ENCODE measurements at places on chromosomes 5 and 9.
A peak's percentile ranks its signal among the peaks of the same experiment; 100 is the strongest.

DNA sequence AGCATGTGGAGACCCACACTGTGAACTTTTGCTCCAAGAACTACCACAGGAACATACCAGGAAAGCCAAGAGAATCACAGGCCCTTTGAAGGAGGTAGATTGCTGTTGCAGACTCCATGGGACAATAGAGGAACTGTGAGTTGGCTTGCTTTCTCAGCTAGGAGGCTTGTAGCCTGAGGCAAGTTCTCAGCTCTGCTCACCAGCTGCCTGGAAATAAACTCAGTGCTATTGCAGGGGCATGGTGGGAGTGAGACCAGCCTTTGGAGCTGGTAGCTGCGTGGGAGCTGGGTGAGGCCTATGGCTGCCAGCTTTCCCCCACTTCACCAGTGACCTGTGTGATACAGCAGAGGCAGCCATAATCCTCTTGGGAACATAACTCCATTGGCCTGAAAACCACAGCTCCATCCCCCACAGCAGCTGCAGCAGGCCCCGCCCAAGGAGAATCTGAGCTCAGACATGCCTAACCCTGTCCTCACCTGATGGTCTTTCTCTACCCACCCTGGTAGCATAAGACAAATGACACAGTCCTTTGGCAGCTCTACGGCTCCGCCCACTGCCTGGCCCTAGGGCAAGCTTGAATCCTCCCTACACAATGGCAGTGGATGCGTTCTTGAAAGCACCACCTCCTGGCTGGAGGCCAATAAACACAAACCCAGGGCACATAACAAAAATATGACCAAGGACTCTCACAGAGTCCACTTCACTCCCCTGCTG lies 389.5 kb downstream of the KIF4B start:
- DNase-seq = no peak

- no peak for DNase-seq
Measured at GRCh38 chr5:56070851-56071465, 76.2 kb upstream of the IL6ST start.

DNA sequence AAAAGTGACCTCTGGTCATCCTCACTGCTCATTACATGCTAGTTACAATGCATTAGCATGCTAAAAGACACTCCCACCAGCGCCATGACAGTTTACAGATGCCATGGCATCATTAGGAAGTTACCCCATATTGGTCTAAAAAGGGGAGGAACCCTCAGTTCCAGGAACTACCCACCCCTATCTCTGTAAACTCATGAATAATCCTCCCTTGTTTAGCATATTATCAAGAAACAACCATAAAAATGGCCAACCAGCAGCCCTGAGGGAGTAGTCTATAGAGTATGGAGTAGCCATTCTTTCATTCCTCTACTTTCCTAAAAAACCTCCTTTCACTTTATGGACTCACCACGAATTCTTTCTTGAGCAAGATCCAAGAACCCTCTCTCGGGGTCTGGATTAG lies 89.4 kb downstream of the ATPSCKMT start:
- no peak for DNase-seq

DNA sequence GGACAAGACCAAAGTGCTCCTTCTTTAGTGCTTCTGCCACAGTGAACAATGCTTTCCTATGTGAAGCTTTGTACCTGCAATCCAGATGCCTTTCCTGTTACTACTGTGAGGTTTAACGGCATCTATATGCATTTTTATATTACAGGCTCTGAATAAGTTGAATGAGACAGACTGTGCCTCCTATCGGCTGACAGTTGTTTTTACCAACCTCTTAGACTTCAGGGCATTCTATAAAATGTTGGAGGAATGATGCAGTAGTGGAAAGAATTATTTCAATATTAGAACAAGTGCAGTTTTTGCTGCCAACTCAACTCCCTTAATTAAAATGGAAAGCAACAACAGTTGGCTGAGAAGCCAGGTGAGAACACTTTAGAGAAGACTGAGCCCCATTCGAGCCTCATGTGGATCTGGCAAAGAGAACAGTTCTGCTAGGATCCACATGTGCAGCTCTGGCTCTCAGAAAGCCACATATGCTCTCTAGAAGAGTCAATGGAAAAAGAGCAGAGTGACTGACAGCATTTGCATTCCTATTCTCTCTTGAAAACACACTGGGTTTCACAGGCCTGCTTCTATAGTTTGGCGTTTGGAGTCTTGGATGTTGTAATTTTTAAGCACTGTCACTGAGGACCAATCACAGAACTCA lies 147.5 kb downstream of the LURAP1L start:
- DNase-seq = no peak

GRCh38 chr5:54159153-54159892 lies 151.1 kb downstream of the ARL15 start:
- peak; percentile 66 for DNase-seq

DNA sequence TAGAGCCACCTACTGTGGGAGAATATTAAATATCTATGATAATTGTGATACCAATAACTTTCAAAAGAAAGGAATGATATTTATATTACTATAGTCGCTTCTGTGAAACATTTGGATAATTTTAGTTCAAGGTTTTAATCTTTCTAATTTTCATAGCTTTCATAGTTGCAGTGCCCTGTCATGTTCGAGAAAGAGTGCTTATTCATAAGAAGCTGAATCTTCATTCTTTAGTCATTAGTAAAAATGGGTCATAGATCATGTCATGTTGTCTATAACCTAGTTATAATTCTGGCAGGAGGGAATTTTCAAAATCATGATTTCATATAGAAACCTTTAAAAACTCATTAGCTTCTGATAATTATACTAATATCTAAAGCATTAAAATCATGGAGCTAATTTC lies 685.6 kb downstream of the CETN3 start:
- DNase-seq = no peak

GRCh38 chr9:133943781-133944745 lies 48.1 kb downstream of the VAV2 start:
- no peak for DNase-seq

DNA sequence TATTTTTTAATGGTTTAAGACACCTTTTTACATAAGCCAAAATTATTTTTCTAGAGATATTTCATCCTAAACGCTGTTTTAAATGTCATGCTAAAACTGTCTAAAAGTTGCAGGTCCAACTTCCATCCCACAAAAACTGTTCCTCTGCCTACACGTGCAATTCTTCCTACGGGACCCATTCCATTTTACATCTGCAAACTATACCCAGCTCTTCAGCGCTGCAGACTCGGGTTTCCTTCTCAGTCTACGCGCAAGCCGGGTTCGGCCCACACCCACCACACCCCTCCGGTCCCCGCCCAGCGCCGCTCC lies 8.7 kb downstream of the RANBP6 start:
- no peak for DNase-seq

GRCh38 chr9:28720746-28721145 lies 1147.5 kb upstream of the C9orf72 start:
- DNase-seq = no peak

- DNase-seq = no peak
Measured at GRCh38 chr9:120716483-120716882, 2.2 kb upstream of the MEGF9 start.

GRCh38 chr5:78806544-78806943 lies 158.0 kb upstream of the LHFPL2 start:
- DNase-seq = peak; percentile 99

DNA sequence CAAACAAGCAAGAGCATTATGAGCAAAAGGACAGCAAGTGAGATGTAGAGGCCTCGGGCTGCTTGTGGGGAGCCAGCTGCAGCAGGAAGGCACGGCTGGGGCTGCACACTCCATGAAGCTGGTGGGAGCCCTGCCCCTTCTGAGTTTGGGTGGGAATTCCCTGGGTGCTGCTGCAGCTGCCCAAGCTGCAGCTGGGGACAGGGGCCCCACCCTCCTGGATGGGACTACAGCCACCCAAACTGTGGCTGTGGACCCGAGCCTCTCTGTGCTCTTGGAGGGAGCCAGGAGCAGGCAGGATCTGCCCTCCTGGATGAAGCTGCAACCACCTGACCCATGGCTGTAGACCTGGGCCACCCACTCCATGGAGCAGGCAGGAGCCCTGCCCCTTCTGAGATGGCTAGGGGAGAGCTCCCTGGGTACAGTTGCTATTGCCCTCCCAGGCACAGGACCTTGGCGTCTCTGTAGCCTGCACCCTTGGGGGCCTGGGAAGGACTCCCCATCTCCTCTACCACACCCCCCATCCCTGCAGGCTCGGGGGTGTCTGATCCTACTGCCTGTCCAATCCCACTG lies 159.1 kb downstream of the ERCC6L2 start:
- no peak for DNase-seq

GRCh38 chr5:15645381-15646160 lies 145.6 kb downstream of the FBXL7 start:
- peak; percentile 63 for DNase-seq

DNA sequence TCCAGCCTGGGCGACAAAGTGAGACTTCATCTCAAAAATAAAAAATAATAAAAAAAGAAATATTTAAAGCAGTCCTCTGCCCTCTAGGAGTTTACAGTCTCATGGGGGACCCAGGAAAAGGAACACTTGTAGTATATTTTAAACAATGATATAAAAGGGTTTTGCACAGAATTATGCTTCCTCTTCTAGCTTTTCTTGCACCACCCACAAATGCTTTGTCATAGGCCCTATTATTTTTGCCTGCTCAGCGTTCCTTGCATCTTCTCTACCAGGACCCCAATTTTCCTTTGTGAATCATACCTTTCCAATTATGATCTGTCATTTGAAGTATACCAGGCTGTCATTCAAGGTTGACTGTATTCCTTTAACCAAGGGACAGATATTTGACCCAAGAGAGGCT lies 164.8 kb upstream of the CDKN2B start:
- DNase-seq = no peak

GRCh38 chr5:6573651-6574101 lies 59.2 kb downstream of the NSUN2 start:
- DNase-seq = no peak

GRCh38 chr5:77452351-77452750 lies 39.8 kb downstream of the WDR41 start:
- no peak for DNase-seq

DNA sequence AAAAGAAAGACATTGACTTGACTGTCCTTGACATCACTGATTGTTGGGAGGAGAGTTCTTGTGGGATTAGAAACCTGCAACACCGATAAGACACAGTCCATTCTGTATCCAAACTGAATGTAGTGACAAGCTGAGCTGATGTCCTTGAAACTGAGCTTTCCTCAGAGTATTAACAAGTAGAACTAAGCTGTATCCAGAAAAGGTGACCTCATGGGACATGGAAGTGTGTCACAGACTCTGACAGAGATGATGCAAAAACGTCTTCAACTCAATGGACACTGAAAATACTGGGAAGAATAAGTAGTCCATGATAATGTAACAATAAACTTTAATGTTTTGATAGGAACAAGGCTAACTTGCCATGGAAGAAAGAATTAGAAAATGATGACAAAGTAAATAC lies 690.1 kb downstream of the CDH18 start:
- DNase-seq = no peak

DNA sequence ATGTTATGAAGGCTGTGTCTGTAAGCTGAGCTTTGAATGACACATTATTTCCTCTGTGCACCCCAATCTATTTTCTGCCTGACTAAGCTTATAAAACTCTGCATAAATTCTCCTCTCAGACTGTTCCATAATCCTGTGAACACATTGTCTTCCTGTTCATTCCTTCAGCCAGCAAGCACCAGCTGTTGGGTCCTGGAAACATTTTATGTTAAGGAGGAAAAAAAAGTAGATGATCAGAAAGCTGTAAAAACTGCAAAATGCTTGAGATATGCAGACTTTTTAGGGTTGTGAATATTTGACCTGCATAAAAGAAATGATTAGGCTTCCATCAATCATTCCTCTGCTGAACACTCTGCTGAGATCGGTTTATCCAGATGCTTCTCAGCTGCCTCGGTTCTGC lies 1246.0 kb upstream of the DMAC1 start:
- no peak for DNase-seq

DNA sequence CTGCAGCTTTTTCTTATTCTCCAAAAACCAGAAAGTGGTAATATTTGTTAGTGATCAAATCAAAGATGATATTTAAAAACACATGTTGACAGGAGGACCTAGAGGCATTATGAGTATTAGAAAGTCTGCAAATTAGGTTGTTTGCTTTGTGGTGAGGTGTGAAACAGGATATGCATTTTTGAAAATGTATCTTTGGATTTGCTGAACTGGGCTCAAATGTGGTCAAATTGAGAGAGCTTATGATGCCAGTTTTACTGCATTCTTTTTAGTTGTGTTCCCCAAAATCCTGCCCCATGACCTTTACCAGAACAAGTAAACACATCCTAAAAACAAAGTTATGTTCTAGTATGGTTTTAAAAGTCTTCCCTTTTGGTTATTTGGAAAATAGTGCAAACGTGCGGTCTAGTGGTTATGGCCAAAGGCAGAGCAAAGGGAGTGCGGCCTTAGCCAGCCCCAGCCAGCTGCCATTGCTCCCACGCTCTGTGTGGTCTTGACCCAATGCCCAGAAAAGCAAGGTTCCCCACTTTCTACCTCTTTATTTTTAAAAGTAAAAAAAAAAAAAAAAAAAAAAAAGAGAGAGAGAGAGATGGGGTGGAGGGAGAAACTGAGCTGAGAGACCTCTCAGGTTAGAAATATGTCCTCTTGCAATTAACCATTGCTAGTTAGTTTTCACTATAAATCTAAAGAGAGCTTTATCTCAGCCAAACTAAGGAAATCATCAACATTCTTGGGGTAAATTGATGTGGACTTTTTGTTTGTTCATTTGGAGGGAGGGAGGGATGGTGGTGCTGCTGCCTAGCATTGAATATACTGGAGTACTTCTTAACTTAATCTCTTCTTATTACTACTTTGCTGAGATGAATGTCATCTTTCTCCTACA lies 176.6 kb downstream of the ARHGAP26 start:
- no peak for DNase-seq

DNA sequence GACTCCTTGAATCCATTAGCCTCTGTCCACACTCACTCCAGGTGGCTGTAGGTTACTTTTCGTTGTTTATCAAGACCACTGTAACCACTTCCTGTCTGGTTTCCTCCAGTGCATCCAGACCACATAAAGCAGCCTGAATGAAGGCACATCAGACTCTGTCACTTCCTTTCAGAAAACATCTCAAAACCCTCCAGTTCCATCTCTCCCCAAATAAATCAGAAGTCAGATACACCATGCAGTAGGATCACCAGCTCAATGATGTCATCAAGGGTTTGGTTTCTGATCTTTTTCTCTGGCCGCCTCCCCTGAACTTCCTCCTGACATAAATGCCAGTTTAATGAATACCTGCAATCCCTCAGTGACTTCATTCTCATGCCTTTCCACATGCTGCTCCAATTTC lies 161.2 kb downstream of the ZNF462 start:
- peak; percentile 21 for DNase-seq

GRCh38 chr5:1209896-1210776 lies 8.7 kb downstream of the SLC6A19 start:
- no peak for DNase-seq

GRCh38 chr9:26682796-26683496 lies 209.7 kb downstream of the CAAP1 start:
- no peak for DNase-seq

GRCh38 chr9:70049236-70049635 lies 5.6 kb downstream of the MAMDC2 start:
- DNase-seq = peak; percentile 84

GRCh38 chr5:172754596-172755356 lies 16.2 kb downstream of the DUSP1 start:
- DNase-seq = no peak

DNA sequence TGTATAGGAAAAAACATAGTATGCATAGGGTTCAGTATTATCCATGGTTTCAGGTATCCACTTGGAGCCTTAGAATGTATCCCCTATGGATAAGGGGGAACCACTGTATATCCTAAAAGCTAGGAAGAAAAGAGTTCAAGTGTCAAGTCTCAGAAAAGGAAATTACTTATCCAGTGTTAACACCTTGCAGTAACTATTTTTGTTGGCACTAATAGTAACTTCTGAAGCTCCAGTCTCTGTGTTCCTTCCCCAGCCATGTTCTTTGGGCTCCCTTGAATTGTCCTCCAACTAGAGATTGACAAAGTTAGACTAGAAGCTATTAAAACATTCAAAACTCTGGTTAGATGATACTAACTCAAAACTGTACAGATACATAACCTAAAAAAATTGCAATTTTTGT lies 370.8 kb downstream of the NFIB start:
- DNase-seq = no peak
